ENCODE measurements at places on chromosomes 1 and 21.

DNA sequence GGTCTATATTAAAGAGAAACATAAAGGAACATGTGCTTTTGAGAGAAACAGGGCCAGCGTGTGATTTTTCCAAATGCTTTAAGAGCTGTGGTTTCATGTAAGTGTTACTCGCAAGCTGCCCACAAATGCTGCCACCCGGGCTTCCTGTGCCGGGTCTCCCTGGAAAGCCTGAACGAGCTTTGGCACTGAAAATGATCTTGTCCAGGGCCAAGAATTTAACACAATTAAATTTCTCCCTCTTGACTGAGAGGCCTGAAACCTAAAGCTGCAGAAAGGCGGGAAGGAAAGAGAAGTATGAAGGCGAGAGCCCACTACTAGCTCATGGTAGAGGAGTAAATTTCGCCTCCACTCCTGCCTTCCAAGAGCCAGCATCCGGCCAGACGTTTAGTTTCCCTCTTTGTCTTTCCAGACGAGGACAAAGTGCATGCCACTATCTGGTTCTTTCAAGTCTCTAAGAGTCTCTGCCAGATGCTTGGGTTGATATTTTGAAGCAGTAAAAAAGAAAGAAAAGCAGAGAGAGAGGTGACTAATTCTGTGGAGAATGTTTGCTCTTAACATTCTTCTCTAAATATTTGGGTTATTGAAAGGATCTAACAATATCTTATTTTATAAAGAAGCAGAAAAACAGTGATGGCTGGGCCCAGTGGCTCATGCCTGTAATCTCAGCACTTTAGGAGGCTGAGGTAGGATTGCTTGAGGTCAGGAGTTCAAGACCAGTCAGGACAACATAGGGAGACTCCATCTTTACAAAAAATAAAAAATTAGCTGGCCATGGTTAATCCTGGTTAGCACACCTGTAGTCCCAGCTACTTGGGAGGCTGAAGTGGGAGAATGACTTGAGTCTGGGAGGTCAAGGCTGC, 100.0 kb upstream of the HNRNPU start:
- DNase-seq = peak; percentile 12

DNA sequence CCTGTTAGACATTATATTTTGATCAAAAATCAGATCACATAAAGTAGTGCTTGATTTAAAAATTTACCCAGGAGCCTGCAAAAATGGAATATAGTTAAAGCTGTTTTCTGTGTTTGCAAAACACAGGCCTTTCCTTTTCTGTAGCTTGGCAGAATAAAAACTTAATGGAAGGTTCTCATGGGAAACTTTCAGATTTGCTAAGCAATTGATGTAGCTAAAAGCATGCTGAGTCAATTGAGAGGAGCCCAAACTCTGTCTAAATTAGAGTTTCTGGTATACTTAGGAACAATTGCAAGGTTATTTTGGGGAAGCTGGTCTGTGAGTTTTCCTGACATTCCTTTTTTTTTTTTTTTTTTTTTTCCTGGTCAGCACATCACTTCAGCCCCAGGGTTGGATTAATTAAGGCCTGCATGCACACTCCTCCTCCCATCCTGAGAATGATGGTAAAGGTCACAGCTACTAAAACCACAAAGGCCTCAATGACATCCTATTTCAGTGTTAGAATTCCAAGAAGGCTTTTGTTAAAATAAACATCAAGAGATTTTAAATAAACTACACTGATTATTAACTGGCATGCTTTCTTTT, 608.7 kb downstream of the PLPP3 start:
- no peak for DNase-seq

DNA sequence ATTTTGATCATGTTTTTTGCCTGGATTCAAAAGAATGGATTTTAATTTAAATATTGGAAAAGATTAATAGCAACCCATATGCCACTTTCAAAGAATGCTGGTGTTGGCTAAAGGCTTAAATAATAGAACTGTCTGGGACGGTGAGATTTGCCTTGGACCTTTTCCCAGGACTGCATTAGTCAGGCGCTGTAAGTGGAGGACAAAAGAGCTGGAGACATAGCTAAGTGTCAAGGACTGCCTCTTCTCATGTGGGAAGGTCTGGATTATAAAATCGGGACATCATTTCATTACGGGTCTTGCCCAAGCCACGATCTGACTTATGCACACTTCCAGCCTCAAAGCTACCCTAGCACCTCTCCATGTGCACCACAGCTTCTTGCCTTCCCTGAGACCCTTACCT, 458.5 kb upstream of the DEPDC1 start:
- DNase-seq = no peak

- DNase-seq = no peak
Observed at GRCh38 chr21:45322231-45322959, 34.7 kb upstream of the POFUT2 start.

DNA sequence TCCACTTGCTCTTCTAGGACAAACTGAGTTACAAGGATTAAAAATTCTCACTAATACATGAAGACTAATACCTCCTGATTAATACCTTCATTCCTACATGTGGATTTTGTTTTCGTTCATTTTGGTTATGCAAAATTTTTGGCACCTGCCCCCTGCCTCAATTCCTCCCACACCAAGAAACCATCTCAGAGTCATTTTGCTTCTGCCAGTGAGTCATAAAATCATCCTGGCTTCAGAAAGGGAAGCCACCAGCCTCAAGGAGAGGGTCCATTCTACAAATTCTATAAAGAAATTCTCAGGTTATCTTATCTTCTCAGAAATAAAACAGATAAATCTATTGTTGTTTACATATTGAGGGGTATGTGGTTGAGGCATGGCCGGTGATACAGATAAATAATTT, 103.2 kb upstream of the COA6 start:
- DNase-seq = no peak

DNA sequence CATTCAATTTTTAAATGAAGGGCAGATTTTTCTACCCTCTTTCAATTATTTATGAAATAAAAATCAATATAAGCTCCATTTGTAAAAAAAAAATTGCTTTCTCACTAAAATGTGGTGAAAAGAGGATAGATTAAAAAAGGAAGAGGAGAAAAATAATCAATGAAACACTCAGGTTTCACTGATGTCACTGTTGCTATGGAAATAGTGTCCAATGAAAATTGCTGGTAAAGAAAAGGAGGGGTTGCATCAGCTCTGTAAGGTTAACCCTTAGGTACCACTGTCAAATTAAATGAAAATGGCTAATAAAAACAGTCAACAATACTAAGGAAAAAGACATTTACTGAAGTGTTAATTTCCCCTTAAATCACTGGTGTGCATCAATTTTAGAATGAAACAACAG, 91.6 kb upstream of the TTC39A start:
- DNase-seq = no peak

GRCh38 chr21:46109313-46110221, 11.7 kb downstream of the COL6A2 start:
- DNase-seq = no peak
